ENCODE measurements at places on chromosomes 6 and 20. TPM values are rescaled to one million over a fixed set of nuclear protein-coding genes. Genes with fewer than 3 reads are reported as not detected.

- no peak for DNase-seq
Measured at GRCh38 chr6:47630587-47630986, 67.8 kb upstream of the ADGRF4 start.

- DNase-seq: no peak
Measured at GRCh38 chr6:90198758-90199425, 97.8 kb downstream of the BACH2 start.

- no peak for DNase-seq
Measured at GRCh38 chr6:69593706-69594105, 203.1 kb downstream of the LMBRD1 start.

GRCh38 chr6:24126586-24127192 is 674 bp downstream of the NRSN1 start:
- no peak for DNase-seq

DNA sequence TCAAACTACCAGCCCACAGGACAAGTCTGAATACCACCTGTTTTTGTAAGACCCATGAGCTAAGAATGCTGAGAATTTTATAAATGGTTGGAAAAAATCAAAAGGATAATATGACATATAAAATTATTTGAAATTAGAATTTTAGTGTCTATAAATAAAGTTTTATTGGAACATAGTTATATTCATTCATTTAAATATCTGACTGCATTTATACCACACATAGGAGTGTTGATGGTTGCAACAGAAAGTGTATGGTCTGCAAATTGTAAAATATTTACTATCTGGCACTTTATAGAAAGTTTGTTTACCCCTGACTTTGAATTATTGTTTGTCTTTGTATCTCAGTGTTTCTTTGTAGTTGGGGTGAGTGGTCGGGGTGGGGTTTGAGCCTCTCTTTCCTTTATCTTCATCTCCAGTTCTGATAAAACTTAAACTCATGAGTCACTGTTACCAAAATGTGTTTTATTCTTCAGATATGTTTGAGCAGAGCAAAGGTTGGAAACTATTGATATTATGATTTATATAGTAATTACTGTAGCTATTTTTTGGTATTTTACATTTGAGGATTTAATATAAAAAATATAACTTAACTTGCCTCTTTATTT is 55.5 kb downstream of the CD2AP start:
- DNase-seq: no peak

DNA sequence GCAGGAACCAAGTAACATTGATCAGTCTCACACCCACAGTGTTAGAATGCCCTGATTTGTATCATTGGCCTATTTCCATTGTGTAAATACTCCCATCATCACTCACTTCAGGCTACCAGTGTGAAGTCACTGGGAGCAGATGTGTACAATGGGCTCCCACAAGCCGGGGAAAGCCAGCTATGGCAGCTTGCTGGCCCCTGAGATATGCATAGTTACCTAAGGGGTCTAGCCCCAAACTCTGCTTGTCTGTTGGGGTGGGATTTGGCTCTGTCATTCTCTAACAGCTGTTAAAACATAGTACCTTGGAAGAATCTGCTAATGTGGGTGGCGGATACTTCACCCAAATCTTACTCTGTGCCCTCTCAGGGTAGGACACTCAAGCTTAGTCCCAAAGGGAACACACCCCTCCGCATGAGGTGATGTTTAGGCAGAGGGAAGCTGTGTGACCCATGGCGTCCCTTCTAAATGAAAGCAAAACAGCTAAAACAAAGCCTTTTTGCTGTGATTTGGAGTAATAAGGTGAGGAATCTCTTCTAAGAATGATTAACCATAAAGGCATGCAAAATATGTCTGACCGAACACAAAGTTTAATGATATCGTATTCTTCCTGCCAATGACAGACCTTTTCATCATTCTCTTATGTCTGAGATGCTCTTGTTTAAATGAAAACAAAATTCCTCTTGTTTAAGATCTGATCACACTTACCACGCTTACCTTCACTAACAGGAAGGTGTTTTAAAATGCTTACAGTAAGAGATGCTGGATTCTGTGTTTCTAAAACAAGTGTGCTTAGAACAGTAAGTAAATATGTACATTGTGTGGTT is 45.9 kb upstream of the PXDC1 start:
- DNase-seq: no peak

GRCh38 chr6:71333697-71334096 is 45.1 kb downstream of the OGFRL1 start:
- no peak for DNase-seq

DNA sequence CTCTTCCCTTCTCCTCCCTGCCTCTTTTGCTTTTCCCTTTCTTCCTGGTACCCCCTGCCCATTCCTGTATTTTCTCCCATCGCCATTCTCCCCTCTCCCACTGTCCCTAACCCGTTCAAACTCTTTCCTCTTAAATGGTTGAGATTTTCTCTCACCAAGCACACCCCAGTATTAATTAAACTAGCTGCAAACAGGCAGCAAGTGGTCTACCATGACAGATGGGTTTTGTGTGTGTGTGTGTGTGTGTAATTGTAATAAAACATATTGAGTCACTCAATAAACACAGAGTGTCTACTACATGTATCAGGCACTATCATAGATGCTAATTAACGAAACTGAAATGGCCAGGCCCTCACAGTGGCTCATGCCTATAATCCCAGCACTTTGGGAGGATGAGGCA is 6.7 kb downstream of the RAET1E start:
- no peak for DNase-seq

DNA sequence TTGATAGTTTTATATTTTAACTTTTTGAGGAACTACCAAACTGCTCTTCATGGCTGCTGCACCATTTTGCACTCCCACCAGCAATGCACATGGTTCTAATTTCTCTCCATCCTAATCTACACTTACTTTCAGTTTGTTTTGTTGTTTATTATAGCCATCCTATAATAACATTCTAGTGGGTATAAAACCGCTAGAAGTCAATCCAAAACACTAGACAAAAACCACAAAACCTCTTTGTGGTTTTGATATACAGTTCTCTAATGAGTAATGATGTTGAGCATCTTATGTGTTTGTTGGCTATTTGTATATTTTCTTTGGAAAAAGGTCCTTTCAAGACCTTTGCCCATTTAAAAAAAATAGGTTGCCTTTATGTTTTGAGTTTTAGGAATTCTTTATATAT is 5.6 kb downstream of the RPP21 start:
- no peak for DNase-seq

GRCh38 chr6:136922685-136923006 is 545 bp downstream of the SLC35D3 start:
- DNase-seq: no peak

DNA sequence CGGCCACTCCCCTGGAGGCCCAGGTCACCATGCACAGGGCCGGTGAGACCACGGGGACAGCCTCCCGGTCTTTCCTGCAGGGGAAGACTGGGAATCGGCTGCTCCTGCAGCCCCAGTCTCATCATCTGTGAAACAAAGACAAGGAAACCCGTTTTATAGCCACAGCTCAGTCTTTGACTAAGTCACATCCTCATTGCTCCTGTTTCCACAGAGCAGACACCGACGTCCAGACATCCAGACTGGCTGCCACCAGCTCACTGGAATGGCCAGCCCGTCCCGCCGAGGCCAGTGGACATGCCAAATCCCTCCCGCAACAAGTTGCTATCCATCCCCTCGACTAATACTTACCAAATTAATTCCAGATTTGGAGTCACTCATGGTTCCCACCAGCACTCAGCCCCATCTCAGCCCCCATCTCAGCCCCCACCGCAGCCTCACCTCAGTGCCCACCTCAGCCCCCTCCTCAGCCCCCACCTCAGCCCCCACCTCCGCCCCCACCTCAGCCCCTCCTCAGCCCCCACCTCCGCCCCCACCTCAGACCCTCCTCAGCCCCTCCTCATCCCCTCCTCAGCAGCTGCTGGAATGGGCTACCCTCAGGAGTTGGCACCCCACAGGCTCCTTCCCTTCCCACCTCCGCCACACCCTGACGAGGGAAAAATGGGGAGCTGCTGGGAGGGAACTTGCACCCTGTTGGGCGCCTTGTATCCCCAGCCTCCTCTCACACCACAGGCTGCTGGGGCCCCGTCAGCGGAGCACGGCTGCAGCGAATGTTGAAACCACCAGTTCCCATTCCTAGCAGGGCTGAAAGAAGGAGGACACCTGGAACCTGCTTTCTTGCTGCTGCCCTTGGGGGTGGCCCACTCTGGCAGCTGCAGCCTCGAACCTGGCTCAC is 48.7 kb downstream of the YTHDF1 start:
- DNase-seq: no peak

Gene ZNF335
- 44.4 TPM for total RNA-seq

Gene METTL24
- not detected for total RNA-seq

Gene SDCBP2
- 1.5 TPM for total RNA-seq

Gene CAP2
- total RNA-seq: not detected

Gene CPXM1
- 47.8 TPM for total RNA-seq

Measured in natural killer cell treated with Interleukin-12 subunit alpha and Interleukin-12 subunit beta and Interleukin-15 and Interleukin-18, amount 100 ng/mL, for 72 hours (primary cell).